Femur (tissue), 1 donor: ENCODE measurements at places on chromosomes 1 and 21.

DNA sequence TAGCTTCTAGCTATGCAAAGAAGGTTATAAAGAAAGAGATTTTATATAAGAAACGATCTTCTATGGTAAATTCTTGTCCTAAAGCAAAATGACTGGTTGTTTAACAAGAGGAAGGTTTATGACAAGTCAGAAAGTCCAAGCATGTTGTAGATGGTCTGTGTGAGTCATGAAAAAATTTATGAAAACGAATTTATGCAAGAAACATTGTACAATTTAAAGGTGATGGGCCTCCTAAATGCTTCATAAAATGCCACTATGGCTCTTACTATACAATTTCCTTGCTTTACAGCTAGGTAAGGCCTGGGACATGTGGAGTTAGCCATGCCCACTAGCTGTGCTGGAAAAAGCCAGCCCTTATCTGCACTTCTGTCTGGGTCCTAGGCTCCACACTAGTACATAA is 125.4 kb downstream of the PTGER3 start:
- no peak for DNase-seq

DNA sequence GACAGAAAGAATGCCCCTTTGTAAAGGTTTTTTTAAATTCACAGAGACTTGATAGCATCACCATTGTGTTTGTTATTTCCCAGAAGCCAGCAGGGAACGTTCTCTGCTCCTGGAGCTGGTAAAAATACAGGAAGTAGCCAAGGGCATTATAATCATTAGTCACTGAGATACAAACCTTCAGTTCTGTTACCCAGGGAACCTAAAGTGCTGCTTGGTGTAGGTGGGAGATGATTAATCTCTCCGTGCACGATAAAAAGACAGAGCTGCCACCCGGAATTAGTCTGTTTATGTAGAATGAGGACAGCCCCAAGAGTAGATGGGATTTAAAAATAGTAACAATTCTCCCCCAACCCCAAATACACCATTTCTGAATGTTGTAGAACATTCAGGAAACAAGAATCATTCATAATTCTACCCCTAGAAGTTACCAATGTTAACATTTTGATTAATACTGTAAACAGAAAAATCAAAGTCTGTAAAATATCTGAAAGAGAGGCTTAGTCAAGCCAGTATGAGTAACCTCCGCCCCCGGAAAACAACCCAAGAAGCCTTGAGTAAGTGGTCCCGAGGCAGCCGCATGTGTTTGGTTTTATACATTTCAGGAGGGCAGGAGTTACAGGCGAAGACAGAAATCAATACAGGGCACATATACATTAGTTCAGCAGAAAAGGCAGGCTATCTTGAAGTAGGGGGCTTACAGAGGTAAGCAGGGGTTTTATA is 45.3 kb upstream of the CTBS start:
- no peak for DNase-seq

DNA sequence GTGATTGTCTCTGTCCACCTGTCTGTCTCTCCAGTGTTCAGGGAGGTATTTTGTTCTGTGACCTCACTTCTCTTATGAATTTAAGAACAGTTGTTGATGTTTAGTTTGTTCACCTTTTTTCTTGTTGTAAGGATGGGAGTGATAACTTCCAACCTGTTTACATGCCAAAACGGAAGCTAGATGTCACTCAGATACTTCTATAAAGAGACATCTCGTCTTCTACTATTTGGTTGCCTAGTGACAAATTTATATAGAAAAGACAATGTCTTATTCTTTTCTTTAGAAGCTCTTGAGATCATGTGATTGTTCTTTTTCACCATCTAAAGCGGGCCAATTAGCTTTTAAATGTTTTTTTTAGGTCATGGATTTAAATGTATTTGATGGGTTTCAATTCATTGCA is 33.8 kb downstream of the PRSS38 start:
- DNase-seq: no peak

- no peak for DNase-seq
Observed at GRCh38 chr1:243628476-243628907, 221.6 kb downstream of the AKT3 start.

GRCh38 chr1:33710967-33711366 is 152.9 kb upstream of the HMGB4 start:
- DNase-seq: no peak

DNA sequence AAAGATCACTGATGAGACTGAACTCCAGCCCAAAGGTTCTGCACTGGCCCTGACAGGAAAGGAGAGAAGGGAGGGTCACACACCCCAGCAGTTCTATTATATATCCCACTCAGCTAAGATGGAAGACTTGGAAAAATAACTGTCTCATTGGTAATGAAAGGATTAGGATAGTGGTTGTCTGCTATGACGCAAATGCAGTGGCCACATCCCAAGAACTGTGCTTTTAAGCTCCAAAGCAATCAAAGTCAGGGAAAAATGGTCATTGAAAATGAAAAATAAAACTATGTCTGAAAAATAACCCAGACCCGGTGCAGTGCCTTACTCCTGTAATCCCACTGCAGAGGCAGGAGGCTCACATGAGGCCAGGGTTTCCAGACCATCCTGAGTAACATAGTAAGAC is 31.0 kb downstream of the PSMG1 start:
- no peak for DNase-seq
